ENCODE measurements at places on chromosomes 16 and 17.

GRCh38 chr16:20336955-20337354 is 9.6 kb upstream of the GP2 start:
- DNase-seq: no peak

DNA sequence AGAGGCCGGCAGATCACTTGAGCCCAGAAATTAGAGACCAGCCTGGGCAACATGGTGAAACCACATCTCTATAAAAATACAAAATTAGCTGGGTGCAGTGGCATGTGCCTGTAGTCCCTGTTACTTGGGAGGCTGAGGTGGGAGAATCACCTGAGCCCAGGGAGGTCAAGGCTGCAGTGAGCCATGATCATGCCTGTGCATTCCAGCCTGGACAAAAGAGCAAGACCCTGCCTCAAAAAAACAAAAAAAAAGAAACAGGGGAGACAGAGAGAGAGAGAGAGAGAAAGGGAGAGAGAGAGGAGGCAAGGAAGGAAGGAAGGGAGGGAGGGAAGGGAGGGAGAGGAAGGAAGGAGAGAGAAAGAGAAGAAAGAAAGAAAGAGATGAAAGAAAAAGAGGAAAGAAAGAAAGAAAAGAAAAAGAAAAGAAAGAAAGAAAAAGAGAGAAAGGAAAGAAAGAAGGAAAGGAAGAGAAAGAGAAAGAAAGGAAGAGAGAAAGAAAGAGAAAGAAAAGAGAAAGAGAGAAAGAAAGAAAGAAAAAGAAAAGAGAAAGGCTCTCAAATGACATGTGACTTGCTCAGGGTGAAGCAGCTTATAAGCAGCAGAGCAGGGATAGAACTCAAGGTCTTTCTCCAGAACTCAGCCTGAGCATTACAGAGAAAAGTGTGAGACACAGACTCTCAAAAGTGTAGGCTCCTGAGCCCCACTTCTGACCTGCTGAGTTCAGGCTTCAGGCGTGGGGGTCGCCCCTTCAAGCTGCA is 15.5 kb downstream of the CX3CL1 start:
- DNase-seq: no peak

DNA sequence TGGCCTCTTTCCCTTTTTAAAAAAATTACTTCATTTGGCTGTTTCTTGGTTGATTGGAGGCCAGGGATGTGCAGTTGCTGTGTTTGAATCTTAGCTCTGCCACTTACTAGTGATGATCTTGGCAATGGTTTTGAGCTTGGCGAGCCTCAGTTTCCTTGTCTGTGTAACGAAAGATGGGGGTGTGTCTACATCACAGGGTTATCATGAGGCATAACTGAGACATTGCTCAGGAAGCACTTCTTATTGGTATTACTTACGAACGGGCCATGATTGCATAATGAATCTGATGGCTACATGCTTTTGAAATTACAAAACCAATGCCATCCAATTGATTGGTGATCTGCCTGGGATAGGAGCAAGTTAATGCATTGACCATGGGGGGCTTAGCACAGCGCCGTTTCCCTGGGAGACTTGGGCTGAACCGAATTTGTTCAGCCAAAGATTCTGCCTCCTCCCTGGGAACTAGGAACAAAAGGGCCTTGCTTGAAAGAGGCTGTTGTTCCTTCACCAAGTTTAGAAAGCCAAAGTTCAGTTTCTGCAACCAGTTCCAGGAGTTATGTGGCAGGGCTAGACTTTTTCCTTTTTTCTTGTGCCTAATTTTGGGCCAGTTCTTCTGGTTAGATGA is 21.9 kb downstream of the CMIP start:
- DNase-seq: no peak

DNA sequence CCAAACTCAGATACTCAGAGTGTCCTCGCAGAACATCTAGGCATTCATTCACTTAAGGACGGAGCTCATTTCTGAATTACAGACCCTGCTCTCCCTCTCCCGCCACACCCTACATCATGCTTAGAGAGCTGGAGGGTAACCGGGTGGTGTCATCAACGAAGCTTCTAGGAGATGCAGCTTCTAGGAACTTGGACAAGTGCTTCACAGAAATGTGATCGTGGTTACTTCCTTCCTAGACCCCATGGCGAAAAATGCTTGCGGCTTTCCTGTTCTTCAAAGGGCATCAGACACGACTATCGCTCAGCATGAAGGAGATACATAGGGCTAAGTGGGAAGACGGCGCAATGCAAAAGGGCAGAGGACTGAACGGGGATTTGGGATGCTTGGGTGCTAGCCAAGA is 126.8 kb downstream of the ZFHX3 start:
- DNase-seq: no peak

- no peak for DNase-seq
Measured at GRCh38 chr17:45172232-45172540, 10.5 kb downstream of the HEXIM2 start.

- DNase-seq: no peak
Measured at GRCh38 chr16:11977376-11978041, 975 bp downstream of the SNX29 start.

DNA sequence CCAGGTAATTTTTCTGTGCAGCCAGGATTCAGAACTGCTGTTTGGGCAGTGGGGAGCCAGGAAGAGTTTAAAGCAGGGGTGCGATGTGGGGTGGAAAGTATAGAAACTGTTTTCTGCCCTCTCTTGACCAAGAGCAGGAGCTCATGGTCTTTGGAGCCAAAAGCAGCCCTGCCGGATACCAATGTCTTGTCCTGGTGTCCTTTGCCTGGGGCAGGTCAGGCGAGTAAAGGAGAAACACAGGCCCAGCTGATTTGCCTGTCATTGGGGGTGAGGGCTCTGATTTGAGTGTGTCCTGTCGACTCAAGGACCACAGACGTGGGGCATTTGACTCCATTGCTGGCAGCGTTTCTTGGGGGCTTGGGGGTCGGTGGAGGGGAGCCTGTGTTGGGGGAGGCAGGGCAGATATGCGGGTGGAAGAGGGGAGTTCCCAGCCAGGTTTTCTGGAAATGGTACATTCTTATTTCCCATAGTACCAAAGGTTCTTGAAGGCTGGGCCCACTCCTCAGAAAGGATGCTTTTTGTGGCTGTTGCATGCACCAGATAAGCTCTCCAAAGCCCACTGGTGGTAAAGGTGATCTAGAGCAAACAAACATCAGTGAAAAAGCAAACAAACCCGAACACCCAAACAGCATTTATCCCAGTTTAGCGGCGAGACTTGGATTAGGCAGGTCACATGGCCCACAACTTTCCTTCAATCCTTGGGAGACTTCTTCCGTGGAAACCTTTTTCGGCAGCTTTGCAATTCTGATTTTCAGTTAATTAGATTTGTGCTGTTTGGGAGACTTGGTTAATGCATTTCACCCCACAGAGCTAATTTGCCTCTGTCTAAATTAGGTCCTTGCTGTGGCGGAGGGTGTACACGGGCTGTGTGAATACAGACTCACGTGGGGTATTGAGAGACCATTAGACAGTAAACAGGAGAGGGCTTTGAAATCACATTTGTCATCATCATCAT is 59.0 kb downstream of the MSI2 start:
- DNase-seq: no peak

DNA sequence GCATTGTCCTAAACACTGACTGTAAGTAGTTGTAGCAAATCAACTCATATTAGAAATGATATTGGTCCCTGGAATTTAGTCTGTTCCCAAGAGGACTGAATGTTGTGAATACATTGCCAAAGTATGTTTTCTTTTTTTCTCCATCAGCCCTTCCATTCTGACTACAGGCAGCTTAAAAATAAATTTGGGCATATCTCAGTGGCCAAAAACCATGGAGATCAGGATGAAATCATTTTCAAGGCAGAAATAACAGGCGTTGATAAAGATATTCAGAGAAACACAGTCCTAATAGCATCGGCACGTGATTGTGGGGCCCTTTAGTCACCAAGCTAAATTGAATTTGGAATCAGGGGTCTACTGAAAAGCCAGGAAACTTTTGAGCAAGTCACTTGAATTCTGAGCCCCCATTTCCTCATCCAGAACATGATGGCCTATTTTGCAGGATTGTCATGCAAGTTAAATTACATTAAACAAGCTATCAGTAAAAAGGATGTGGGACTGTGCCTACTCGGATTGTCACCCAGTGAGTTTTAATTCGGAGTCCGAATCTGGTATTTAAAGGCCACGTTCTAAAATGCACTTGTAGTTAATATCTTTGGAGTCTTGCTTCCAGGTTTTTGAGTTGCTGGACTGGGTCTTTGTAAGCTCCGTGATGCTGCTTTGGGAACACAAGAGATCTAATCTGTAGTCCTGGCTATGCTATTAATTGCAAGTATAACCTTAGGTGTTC is 17.1 kb downstream of the HLF start:
- DNase-seq: no peak

- no peak for DNase-seq
Measured at GRCh38 chr16:60110531-60110930, 1376.4 kb upstream of the GOT2 start.

- no peak for DNase-seq
Measured at GRCh38 chr16:57661510-57661909, 6.6 kb upstream of the ADGRG3 start.

- DNase-seq: no peak
Measured at GRCh38 chr17:27413792-27414191, 42.5 kb upstream of the KSR1 start.
